ENCODE measurements at places on chromosomes 11 and 22.

GRCh38 chr11:68077617-68078582, 39.1 kb downstream of the TCIRG1 start:
- DNase-seq: no peak

DNA sequence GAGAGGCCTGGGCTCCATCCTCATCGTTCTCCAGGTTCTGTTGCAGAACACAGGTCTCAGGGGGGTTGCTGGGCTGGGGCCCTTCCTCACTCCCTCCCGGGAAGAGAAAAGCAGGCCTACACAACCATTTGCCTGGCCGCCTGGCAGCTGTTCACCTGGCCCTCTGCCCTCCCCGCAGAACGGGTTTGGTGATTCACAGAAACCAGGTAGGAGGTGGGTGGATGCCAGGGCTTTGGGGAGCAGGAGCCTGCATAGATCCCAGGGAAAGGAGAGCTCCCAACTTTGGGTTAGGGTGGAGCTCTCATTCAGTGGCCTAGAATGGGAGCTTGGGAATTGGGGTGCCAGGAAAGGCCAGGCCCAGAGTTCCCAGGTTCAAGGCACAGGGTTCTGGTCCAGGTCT, 995 bp downstream of the TMEM134 start:
- DNase-seq: no peak

GRCh38 chr11:114449845-114450244, 10.6 kb downstream of the REXO2 start:
- no peak for DNase-seq

DNA sequence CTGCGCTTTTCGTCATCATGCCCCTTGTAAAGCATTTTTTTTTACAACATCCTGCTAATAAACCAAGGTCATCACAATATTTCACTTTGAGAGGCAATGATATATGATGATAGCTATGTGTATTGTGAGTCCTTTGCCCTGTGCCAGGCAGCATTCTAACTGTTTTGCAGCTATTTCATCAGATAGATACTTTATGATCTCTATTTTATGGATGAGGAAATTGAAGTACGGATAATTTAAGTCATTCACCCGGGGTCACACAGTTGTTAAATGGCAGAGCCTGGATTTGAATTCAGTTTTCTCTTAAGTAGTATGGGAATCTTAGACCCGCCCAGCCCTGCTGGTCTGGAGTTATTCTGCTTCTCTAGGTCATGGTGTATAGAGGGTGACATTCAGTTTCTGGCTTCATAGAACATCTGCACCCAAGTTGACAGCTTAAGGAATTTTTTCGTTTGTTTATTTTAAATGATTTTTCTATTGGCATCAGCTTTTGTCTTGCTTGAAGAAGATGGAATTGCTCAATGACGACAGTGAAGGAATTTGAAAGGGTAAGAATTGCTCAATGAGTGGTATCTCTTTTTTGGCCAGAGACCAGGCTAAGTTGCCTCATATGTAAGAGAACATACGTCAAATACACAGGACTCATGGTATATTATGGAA, 926 bp downstream of the PRR5L start:
- DNase-seq: no peak

DNA sequence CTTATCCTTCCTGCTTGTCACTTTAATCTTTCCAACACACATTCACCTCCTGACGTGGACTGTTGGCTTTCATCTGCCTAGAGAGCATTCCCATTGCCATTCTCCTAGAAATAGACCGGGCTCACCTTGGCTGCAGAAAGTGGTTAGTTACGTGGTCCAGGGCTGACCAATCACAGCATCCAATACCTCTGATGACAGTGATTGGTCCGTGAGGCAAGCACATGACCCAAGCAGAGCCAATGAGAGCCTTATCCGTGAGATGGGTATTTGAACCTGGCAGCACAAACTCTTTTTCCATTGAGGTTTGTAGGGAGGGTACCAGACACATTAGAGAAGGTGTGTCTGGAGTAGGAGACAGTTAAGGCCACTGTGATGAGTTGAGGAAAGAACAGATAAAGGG, 85.8 kb downstream of the MIAT start:
- no peak for DNase-seq

GRCh38 chr11:133497477-133498140, 34.7 kb downstream of the OPCML start:
- DNase-seq: no peak

DNA sequence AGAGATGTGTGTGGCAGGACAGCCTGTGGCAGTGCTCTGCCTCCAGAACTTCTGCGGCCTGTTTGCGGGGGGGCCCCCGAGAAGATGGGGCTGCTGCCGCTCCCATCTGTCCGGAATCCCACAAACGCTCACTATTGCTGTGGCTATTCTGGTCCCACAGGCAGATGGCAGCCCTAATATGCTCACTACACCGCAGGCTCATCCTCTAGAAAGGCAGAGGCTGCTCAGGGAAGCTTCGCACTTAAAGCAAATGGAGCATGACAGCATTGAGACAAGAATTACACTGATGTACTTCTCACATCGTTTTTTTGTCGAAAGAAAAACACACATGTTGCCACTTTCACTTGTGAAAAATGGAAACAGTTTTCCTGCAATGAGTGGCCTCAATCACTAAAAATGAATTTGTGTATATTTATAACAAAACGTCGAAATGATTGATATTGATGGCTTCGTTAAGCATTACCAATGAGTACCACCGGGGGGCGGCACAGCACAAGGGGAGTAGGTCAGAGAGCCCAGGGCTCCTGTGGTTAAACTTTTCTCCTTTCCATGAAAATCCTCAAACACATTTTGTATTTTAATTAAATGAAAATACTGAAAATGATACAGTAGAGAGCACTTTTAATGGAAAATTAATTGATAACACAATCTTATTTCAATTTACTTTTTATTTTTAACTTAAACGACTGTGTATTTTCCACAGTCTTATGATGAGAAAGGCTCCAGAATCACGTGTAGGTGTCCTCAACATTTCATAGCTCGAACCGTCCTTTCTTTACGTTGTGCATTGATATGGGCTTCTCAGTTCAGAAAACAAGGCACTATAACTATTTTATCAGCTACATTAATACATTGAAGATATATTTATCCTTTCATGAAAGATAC, 69.1 kb downstream of the CTTN start:
- DNase-seq: peak; percentile 27

DNA sequence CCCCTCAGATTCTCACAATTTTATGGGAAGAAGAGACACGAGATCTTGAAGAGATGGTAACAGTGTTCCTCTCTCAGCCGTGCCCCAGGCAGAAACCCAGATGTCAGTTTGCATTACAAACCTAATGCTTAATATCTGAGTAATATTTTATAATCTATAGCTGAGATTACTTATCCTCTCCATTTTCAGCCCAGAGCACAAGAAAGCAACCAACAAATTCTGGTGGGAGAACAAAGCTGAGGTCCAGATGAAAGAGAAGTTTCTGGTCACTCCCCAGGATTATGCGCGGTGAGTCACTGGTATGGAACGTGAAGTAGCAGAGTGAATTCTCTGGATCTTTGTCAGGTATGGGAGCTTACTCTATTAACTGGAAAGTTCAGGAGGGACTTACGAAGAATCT, 884 bp downstream of the CENATAC start:
- peak; percentile 16 for DNase-seq

GRCh38 chr11:72012897-72013721, 14.4 kb downstream of the IL18BP start:
- DNase-seq: no peak

All from T1000 (cell line).